ENCODE measurements at places on chromosomes 13 and 19. TPM values are rescaled to one million over a fixed set of nuclear protein-coding genes. Genes with fewer than 3 reads are reported as not detected.

Gene SIGLECL1
- not detected for total RNA-seq

Gene ZNF285
- total RNA-seq = 3.7 TPM

Gene CYP4F8
- total RNA-seq = not detected

Gene CLDND2
- not detected for total RNA-seq

Gene ZSCAN4
- total RNA-seq = not detected

Gene ATXN8OS
- not detected for total RNA-seq

Gene ADAMTS10
- 6.3 TPM for total RNA-seq

Gene ENOX1
- 1.3 TPM for total RNA-seq

DNA sequence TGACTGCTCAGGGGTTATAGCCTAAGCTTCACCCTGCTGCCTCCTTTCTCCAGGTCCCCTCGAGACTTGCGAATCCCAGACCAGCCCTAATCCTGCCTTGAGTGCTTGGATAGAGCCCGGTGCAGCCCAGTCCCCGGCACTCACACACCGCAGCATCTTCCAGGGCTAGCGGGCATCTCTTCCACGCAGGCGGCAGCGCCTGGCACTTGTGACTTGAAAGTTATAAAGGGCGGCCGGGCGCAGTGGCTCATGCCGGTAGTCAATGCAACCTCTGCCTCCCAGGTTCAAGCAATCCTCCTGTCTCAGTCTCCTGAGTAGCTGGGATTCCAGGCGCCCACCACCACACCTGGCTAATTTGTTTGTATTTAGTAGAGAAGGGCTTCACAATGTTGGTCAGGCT is 1.9 kb downstream of the WDR18 start:
- no peak for DNase-seq

DNA sequence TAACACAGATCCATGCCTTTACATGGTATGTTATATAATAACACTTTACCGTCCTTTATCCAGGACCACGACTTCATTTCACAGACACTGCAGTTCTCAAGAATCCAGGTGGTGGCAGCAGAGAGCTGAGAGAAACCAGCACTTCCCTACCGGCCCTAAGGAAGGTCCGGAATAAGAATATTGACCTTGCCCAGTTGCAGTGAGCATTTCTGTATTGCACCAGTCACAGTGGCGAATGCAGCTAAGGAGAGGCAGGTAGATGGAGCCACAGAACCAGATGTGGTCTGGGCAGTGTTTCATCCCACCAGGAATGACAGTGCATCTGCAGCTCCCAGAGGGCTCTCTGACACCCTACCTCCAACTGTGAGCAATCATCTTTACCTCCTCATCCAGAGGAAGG is 44.6 kb downstream of the ZNF787 start:
- no peak for DNase-seq

- peak; percentile 57 for DNase-seq
These were observed 33.8 kb upstream of the GARRE1 start for GRCh38 chr19:34220472-34221063.

GRCh38 chr13:79448413-79448812 is 32.5 kb upstream of the NDFIP2 start:
- no peak for DNase-seq

- no peak for DNase-seq
These were observed 12.9 kb downstream of the NHLRC3 start for GRCh38 chr13:39051157-39051556.

DNA sequence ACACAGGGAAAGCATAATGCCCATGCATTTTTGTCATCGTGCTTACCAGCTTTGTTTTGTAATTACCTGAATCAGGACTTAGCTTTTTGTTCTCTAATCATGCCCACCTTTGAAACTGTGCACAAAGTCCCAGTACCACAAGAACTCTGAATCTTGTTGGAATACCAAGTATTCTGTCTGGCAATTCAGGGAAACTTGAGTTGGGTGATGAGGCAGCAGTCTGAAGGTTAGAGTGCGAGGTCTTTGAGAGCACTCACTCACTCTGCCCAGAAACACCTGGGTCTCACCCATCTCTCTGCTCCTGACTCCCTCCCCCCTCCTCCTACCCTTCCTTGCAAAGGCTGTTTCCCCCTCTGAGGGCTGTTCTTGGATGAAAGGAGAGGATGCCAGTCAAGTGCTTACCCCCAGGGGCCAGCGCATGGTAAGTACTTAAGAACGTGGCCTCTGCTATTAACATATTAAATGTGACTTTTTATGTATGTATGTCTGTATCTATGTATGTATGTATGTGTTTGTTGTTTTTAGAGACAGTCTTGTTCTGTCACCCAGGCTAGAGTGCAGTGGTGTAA is 22.4 kb downstream of the SIPA1L3 start:
- no peak for DNase-seq

DNA sequence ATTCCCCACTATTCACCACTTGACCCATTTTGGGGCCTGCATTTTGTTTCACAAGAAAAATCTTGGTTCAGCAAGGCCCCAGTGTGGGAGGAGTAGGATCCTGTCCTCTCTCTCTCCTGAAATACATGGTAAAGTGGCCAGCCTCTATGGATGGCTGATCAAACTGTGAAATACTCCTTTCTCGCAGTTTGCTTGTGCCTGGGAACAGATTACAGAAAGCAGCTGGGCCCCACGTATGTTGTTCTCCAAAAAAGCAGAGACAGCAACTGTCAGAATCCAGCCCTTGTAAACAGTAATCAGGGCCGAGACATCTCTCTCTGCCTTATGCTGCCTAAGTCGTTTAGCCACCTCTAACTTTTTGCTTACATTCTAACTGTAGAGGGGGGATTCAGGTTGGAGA is 61.0 kb upstream of the RAP2A start:
- no peak for DNase-seq

DNA sequence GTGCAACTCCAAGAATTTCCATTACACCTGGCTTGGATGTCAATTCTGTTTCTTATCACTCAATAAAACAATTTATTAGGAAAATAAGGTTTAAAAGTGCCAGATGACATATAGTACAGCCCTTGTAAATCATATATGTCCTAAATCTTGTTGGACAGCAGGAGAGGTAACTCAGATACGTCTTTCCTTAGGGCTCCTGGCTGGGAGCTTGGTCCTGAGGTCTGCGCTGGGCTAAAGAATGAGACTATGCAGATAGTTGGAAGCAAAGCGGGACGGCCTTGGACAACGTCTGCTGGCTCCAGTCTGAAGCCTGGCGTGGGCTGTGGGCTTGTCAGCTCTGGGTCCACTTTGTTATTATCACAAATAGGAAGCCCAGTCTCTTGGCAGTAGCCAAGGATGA is 377.0 kb downstream of the DLEU7 start:
- no peak for DNase-seq

DNA sequence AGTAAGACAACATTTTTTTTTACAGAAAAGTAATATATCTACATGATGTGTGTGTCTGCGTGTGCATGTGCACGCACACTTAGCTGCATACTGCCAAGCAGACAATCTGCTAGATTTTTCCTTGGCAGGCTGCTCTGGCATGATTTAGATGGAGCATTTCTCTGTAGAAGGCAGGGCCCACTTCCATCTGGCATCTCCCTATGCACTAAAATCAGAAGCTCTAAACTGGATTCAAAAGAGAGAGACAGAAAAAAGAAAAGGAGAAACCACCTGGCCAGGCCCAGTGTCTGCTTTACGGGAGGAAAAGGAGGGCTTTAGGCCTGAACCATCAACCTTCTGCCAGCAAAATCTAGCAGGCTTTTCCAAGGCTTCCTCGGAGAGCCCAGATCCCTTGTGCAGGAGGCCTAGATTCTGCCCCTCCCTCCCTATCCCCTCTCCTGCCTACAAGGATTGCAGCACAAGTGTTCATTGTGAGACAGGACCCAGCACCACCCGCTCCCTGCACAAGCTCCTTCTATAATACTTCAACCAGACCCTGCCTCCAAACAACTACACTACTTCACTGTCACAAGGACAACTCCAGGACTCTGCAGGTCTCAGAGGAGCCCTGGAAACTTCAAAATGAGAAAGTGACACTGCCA is 99.3 kb downstream of the DOCK9 start:
- no peak for DNase-seq

GRCh38 chr19:18262917-18263316 is 11.3 kb downstream of the IQCN start:
- DNase-seq = no peak

GRCh38 chr19:11373885-11374432 is 507 bp upstream of the SWSAP1 start:
- DNase-seq = no peak

DNA sequence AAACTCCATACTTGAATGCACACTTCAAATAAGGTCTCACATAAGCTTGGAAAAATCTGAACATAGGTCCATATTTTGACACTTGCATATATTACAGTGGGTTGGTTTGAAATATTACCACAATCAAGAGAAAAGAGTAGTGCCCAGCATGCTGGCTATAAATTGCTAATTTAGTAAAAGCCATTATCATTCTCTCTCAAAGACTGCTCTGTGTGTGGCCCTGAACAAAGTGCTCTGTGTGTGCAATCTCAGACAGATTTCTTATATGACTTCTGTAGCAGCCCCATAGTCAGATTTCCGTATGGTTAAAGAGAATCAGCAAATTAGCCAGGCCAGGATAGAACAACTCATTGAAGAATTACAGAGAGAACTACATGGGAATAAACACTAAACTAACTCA is 78.2 kb downstream of the LIG4 start:
- no peak for DNase-seq

DNA sequence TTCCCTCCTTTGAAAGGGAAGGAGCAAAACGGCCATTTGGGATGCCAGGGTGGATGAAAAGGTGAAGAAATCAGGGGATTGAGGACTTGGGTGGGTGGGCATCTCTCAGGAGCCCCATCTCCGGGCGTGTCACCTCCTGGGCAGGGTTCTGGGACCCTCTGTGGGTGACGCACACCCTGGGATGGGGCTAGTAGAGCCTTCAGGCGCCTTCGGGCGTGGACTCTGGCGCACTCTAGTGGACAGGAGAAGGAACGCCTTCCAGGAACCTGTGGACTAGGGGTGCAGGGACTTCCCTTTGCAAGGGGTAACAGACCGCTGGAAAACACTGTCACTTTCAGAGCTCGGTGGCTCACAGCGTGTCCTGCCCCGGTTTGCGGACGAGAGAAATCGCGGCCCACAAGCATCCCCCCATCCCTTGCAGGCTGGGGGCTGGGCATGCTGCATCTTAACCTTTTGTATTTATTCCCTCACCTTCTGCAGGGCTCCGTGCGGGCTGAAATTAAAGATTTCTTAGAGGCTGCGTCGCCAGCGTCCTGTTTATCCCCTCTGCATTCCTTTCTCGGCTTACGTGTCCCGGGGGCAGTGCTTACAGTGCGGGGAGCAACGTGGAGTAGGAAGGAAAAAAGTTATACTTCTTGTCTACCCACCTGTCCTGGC is 15.2 kb upstream of the S1PR4 start:
- DNase-seq = peak; percentile 75

DNA sequence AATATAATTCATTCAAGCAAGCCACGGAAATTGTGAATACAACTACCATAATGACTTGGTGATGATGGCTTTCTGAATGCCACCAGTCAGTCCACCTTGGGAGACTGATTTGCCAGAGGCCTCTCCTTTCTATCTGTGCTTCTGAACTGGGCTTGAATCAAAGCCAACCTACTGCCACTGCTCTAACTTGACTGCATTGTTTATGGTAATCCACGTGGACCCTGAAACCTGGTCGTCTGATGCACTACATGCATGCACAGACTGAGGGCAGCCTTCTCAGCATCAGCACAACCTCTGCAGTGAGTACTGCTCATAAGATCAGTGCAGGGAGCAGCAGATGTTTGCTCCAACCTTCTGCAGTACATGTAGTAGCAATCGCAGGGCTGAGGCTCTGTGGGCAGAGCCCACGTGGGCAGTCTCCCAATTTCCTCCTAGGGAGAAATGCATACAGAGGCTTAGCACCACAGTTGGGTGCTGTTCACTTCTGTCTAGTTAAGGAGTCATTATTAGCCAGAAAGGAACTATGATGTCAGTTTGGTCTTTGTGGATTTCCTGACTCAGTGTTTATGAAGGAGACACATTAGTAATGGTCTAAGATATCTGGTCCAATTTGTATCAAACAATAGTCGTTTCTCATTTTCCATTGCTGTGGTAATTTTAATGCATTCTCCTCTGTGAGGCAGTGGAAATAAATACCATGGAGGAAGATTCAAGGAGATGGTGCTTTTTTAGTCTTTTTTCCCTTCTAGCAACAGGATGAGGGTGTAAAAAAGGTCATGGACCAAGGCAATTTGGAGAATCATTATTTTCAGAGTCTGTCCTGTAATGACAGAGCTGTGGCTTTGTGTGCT is 82.5 kb downstream of the AKAP11 start:
- DNase-seq = peak; percentile 16

GRCh38 chr19:15298847-15299567 is 33.3 kb downstream of the BRD4 start:
- DNase-seq = no peak

GRCh38 chr19:49104229-49104864 is 9.8 kb upstream of the LIN7B start:
- no peak for DNase-seq

DNA sequence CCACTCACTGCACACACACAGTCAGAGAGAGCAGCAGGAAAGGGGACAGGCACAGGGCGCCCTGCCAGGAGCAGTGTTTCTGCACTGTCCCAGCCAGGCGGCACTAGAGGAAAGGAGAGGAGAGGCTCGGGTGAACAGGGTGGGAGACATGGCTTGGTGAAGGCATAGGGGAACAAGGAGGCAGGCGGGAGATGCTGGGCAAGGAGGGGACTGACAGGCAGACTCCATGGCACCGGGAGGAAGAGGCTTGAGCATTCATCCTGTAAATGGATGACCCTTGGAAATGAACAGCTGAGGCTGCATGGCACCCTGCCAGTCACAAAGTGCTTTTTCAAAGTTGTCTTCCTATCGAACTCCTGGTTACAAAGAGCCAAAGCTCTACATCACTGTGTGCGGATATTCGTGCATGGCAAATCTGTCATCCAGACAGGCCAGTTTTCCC is 22.4 kb downstream of the MED26 start:
- no peak for DNase-seq

DNA sequence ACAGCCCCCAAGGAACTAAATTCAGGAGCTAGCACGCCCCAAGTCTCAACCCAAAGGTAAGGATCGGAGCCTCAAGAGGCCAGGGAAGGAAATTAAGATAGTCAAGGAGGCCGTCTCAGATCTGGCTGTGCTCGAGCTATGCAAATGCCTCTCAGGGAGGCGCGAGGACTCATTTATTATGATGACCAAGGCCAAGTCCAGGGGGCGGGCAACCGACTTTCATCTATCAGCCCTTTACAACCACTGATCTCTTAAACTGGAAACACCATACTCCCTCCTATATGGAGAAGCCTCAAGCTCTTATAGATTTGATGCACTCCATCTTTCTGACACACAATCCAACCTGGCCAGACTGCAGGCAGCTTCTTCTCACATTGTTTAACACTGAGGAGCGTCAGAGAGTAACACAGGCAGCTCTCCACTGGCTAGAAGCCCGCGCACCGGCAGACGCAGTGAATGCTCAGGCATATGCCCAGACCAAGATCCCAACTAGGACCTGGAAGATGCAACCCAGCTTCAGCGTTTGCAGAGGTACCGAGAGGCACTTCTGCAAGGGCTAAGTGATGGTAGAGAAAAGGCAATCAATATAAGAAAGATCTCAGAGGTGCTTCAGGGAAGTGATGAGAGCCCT is 9.6 kb upstream of the SLC15A1 start:
- DNase-seq = no peak

GRCh38 chr13:112885782-112886268 is 83.2 kb upstream of the MCF2L start:
- peak; percentile 70 for DNase-seq

Measured in SJSA1 (cell line).